CD4-positive, alpha-beta T cell treated with Interferon gamma for 1 hour (primary cell): ENCODE measurements at places on chromosomes 1 and 21.

DNA sequence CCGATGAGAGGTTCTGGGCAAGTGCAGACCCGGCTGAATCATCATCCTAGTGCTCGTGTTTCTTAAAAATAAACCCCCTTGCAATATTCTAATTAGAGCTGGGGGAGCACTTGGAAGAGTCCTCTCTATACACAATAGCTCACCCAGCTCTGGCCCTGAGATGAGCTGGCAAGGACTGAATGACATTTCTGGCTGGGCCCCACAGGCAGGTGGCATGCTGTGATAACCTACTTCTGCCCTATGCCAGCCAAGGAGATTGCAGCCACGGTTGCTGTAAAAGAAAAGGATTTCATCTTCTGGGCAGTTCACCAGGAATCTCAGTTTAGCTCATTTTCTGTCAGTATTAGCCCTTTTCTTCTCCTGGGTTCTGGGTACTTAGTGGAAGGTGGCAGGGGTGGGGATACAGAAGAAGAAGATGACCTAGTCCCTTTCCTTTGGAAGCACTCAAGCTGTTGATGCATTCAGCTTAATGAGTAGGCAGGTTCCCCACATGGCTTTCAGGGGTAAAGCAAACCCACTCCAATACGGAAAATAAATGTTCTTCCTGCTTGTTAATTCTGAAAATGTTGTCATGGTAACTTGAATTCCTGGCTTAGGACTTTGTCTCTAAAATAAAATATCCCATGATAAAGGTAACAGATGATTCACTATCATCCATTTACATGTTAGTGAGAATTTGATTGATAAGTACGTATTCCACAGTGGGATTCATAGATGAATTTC, 32.2 kb downstream of the VASH2 start:
- no peak for DNase-seq

DNA sequence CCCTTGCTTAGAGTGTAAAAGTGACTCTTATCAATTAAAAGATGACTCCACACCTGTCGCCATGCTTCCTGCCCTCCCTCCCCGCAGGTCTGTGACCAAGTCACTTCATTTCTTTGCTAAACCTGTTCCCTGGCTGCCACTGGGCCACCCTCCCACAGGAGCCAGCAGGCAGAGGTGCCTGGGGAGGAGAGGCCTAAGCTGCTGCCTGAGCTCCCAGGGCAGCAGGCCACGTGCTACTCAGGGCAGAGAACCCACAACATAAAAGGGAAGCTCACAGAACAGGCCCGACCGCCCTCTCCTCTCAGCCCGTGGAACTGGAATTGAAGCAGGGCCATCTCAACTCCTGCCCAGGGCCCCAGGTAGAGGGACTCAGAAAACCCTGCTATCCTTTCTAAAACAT, 4.9 kb downstream of the C1orf198 start:
- DNase-seq = no peak

- no peak for DNase-seq
These were observed 68.5 kb upstream of the HSD17B7 start for GRCh38 chr1:162722036-162722435.

DNA sequence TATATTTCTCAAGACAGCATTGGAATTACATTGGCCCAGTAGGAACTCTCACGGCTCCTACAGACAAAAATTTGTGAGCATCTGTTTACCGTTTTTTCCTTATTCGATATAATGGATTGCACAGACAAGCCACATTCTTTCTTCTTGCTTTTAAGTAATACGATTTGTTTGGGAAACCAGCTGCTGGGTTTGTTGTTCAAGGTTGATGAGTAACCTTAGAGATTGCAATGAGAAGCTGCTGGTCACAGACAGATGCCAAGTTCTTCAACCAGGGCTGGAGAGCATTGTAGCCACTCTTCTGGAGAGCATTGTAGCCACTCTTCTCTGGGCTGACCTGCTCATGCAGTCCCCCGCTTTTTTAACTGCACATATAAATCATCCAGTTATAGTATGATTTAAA, 1.4 kb upstream of the MIA3 start:
- DNase-seq = no peak

GRCh38 chr1:241608379-241609033, 31.7 kb downstream of the CHML start:
- DNase-seq = no peak

DNA sequence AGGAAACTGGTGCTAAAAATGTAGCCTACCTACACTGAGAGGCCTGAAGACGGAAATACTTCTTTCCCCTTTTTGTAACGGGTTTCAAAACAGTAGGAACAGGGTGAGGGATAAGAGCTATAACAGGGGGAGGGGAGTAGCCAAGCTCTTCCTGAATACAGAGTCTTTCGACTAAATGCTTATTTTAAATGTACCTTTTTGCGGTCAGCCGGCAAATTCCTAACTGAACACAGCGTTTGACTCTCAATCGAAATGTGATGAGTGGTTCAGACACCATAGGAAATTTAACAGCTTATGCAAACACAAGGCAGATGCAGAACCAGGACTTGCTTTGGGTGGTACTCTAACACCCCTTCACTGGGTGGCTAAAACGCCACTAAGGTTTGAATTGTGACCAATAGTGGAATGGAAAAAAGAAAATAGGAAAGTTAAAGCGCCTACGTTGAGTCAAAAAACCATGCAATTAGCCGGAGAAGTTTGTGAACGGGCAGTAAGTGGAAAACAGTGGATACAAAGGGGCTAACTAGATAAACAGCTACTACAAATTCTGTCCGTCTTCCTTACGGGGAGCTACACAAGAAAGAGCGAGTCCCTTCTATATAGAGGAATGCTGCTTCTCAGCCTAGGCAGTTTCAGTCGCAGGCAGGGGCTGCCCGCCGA, 1.7 kb downstream of the EGLN1 start:
- DNase-seq = no peak
